ENCODE measurements at places on chromosomes 16 and 17. TPM values are rescaled to one million over a fixed set of nuclear protein-coding genes. Genes with fewer than 3 reads are reported as not detected.

The VMO1 gene
- 3.9 TPM for total RNA-seq

The IRX6 gene
- total RNA-seq = 0.17 TPM

The TSPOAP1 gene
- total RNA-seq = 30.2 TPM

The CEP20 gene
- total RNA-seq = 21.2 TPM

The HLF gene
- total RNA-seq = 18.3 TPM

The STH gene
- not detected for total RNA-seq

The CD300LB gene
- total RNA-seq = 0.49 TPM

The NOS2 gene
- 0.12 TPM for total RNA-seq

The KRT33A gene
- not detected for total RNA-seq

The NPIPB6 gene
- 3.3 TPM for total RNA-seq
